ENCODE measurements at places on chromosomes 2 and 18.

DNA sequence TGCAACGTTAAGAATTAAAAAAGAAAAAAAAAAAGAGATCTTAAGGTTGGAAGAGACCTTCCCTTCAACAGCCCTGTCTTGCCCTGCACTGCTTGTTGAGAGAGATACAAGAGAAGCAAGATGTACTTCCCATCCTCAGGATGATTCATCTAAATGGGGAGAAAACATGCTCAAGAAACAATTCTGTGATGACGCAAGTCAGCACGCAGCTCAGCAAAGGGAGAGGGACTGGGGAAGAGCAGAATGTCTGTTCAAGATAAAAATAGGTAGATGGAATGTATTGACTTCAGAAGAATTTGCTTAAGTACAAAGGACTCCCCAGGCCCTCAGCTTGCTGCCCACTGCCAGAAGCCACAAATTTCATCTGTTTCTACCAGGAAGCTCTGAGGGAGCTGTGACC is 198.2 kb upstream of the SPRED2 start:
- DNase-seq = no peak

DNA sequence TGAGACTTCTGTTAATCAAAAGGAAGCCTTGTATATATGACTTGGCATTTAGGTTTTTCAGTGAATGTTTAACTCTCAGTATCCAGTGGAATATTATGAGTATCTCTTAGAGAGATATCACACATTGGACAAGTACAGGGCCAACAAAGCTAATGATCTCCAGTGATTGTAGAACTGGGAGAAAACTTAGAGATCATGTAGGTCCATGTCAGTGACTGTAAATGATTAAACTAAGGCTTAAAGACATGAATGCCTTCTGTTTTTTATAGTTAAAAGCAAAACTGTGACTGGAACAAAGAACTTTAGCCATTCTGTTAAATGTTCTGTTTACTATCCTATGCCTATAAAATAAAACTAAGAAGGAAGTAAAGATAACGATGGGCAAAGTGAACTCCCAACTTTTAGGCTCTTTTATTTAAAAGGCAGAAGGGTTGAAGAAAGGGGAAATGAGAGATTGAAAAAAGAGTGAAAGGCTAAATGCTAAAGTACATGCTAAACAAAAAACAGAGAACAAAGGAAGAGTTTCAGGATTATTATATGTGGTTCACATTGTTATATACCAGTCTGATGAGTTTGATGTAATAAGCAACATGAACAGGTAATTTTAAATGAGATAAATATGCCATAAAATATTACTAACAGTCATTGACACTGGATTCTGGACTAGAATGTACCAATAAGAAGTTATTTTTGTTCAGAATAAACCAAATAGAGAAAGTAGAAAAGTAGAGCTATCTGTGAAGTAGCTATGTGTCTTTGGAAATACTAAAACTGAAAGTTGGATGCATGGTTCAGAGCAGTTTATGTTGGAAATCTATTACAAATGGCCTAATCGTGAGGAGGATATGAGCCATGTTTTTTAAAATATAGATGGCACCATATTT is 37.1 kb upstream of the TNFRSF11A start:
- DNase-seq = no peak

DNA sequence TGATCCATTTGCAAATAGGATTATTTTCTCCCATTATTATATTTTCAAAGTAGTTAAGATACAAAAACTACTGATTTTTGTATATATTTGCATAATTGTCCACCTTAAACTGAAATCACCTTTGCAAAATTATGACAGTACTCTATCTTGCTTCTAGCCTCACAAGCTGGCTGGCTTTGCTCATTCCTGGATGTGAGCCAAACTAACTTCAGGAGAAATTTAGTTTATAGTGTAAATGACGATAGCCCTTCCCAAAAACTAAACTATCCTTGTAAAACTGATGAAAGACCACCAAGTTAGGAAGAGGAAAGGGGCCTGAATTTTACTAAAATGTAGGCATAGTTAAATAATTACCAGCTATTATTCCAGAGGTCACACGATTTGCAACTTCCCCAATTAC is 87.3 kb downstream of the ADD2 start:
- peak; percentile 26 for DNase-seq

DNA sequence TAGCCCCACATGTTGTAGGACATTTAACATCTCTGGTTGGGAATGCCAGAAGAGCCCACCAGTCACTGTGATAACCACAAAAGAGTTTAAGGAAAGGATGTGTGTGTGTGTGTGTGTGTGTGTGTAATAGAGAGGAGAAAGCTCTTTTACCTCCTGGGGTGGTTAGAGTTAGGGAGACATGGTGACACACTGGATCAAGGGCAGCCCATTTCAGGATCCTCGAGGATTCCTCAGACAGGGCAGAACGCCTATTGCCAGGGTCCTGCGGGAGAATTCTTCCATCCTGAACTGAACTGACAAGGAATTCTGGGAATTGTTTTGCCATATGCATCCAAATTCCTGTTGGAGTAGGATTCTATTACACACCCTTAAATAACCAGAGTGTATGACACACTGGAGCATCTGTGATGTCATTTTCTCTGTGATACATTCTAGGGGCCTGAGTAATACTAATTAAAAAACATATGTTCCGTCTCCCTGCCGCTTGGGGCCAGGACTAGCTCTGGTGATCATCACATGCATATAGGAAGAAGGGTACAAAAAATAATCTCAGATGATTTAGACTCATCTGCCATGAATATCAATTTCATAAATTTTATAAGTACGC is 156.4 kb upstream of the MMADHC start:
- no peak for DNase-seq

GRCh38 chr2:223101340-223102039 is 49.5 kb downstream of the KCNE4 start:
- DNase-seq = no peak

DNA sequence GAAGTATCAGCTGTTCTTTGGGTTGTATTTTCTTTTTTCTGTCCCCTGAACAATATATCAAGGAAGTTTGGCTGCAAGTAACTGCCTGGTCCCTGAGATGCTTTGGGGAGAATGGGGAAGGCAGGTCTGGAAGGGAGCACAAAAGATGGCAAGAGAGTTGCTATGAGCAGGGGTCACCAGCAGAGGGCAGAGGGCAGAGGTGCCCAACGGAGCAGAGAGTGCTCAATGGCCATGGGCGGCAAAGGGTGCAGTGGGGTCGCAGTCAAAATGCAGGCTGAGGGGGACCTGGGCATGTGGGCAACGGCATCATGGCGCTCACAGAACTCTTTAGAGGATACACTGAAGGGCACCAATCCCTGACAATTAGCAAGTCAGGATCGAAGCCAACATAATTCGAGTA is 107.7 kb upstream of the ATP8B1 start:
- no peak for DNase-seq

DNA sequence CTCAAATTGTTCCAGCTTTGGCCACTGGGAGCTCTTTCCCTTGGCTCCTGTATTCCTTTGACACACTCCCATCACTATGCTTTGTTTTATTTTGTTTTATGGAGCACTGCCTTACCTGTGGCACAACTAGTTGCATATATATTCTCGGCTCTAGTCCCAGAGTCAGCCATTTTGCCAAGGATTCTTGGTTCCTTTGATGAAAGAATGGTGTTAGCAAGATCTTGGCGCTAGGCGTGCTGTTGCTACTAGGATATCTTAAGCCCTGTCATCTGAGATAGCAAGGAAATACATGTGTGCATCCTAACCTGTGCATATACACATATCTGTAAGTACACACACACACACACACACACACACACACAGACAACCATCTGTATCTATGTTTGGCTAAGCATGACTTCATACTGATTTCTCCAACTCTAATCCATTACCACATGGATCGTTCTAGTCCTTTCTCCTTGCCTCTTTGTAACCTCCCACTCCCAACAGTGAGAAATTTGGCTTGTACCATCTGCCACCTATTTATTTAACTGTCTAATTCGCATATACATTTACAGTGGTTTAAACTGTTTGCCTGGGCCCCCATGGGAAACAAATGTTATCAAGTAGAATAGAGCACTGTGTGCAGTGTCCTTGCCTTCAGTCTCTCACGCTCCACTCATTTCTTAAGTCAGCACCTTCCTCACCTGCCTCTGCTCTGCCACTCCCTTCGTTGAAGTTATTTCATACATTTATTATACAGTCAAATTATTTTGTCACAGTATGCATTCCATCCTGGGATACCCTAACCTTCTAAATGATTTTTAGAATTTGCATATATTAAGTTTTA is 137.5 kb upstream of the MAP3K20 start:
- no peak for DNase-seq

- DNase-seq = no peak
These were observed 142.7 kb upstream of the FOSL2 start for GRCh38 chr2:28250006-28250405.

DNA sequence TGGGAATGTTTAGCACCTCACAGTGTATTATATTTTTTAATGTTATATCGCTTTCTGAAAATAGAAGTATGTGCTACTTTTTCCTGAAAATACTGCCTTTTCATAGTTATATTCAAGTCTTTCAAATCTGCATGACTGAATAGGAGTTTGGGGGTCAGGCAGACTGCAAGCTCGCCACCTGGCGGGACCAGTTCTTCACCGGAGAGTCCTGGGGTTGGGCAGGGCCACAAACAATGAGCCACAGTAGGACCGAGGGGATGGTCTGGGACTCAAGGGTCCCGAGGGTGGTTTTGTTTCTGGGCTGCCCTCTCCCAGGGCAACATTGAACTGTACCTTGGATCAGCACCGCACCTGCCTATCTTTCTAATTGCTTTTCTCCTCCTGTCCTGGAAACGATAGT is 70.6 kb downstream of the VWA3B start:
- DNase-seq = no peak

DNA sequence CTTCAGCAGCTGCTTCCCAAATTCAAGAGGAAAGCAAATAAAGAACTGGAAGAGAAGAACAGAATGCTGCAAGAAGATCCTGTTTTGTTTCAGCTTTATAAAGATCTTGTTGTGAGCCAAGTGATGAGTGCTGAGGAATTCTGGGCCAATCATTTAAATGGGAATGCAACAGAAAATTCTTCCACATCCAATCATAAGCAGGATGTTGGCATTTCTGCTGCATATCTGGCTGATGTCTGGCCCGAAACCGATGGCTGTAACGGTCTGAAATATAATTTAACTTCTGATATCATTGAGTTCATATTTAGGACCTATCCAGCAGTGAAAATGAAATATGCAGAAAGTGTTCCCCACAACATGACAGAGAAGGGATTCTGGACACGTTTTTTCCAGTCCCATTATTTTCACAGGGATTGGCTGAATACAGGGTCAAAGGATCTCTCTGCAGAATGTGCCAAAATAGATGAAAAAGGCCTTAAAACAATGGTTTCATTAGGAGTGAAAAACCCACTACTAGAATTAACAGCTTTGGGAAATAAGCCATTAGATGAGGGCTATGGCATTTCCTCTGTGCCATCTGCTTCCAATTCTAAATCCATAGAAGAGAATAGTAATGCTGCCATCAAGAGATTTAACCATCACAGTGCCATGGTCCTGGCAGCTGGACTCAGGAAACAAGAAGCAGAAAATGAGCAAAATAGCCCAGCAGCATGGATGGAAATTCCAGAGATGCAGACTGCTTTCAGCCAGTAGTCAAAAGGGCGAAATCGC is 175.6 kb downstream of the MC4R start:
- DNase-seq = no peak

DNA sequence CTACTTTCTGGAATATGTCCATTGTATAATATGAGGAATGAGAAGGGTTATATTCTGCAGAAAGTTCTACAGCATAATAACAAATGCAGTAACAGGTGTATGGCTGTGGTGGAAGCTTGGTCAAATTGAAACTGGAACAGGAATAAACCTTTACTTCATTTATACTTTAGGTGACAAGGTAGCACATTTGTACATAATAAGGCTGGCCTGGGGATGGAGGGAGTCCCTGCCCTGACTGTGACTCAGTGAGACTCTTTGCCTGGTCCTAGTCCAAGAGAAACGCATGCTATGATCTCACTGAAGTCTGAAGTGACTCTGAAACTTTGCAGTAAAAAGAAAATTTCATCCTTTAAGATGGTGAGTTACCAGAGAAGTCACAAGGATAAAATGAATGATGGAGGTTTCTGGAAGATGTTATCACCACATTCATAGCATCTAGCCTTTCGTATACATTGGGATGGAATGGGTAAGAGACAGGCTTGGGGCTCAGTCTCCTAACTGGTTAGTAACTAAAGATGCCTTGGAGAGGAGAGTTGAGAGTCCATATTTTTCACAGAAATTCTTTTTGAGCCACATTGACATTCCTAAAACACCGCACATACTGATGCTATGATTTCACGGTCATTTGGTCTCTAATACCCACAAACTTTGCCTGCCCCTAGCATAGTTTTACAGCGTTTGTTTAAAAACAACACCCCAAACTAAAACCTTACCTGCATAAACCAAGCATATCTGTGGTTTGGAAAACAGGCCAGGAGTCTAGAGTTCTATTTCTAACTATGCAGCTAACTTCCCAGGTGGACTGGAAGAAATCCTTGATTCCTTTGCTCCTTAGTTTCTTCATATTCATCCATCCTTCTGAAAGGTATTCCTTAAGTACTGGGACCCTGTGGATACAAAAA is 42.4 kb upstream of the NABP1 start:
- no peak for DNase-seq

Measured in lung (tissue), 17 donors.